ENCODE measurements at places on chromosomes 1 and 21.
A peak's percentile ranks its signal among the peaks of the same experiment; 100 is the strongest.

- no peak for DNase-seq
Observed at GRCh38 chr1:209094384-209094783, 489.1 kb upstream of the CAMK1G start.

GRCh38 chr1:15858069-15858670 is 10.7 kb downstream of the SPEN start:
- no peak for DNase-seq

- DNase-seq: peak; percentile 74
Observed at GRCh38 chr1:27284425-27285273, 37.3 kb upstream of the TMEM222 start.

DNA sequence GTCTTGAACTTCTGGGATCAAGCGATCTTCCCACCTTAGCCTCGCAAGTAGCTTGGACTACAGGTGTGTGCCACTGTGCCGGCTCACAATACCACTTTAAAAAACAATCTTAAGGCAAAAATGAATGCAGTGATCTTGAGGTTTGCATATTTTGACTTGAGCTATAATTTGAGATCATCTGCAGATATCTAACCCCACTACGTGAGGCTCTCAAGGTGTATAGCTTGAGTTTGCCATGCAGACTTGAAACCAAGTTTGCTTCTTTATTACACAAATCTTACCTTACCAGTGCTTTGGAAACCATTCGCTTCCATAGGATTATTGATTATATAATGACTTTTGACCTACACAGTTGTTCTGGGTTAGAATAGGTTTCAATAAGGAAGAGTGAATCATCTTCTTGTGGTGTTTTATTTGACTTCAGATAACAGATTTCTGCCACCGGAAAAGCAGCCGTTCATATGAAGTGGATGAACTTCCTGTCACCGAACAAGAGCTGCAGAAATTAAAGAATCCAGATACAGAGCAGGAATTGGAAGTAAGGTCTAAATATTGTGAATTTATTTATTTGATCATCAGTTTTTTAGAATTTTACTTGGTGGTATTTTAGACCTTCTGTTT is 155.1 kb downstream of the VPS13D start:
- no peak for DNase-seq

- DNase-seq: no peak
Observed at GRCh38 chr1:2646837-2647236, 14.0 kb upstream of the MMEL1 start.

DNA sequence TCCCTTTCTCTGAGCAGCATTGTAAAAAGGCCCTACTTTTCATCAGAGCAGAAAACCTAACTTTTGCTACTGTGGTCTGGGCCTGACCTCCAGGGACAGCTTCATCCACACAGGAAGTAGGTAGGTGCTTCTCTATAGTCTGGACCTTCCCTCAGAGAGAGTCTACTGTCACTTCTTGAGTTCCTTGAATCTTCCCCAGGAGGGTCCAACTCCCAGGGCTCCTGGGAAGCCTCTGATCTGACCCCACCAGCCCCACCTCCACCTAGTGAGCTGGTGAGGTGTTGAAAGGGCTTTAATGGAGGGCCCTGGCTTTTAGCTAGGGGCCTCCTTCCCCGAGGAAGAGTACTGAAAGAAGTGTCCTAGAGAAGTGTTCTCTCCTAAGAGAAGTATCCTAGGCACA is 2.7 kb upstream of the VANGL2 start:
- DNase-seq: no peak

GRCh38 chr1:230421481-230421880 is 4.7 kb downstream of the PGBD5 start:
- DNase-seq: no peak

- DNase-seq: no peak
Observed at GRCh38 chr1:115648717-115649691, 7.2 kb downstream of the VANGL1 start.

DNA sequence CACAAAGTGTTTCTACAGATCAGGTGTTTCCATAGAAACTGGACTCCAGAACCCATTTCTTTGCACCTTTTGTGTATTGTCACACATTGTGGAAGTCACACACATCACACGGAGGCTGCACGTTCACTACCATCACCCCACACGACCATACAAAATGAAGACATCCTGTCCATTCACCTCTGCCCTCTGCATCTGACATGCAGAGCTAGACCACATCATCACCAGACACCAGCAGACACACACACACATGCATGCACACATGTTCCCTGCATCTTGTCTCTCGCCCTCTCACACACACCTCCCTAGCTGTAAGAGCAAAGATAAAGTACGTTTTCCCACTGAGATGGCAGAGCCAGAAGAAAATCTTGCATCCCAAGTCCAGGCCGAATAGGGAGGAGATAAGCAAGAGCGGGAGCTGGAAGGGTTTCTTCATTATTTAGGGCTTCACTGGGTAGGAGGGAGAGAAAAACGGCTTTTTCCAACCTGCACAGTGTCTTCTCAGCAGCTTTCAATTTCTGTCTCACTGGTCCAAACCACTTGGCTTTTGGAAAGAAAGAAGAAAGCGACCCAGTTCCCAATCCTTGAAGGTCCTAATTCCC is 709 bp downstream of the PRELP start:
- no peak for DNase-seq

DNA sequence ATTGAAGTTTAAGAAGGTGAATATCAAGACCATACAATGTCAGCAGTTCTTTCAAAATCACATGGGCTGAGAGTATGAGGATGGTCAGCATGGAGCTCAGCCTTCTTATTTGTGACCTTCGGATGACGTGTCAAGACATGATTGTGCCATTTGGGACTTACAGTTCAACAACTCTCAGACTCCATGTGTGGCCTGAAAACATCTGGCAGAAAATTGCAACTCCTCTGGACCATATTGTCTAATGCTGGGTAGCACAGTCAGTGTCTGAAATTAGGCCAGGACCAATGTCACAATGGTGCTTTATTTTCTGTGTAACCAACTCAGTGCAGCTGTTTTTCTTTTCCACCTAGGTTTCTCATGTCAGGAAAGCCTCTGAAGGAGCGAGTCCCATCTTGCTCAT is 483.5 kb upstream of the PKN2 start:
- no peak for DNase-seq

DNA sequence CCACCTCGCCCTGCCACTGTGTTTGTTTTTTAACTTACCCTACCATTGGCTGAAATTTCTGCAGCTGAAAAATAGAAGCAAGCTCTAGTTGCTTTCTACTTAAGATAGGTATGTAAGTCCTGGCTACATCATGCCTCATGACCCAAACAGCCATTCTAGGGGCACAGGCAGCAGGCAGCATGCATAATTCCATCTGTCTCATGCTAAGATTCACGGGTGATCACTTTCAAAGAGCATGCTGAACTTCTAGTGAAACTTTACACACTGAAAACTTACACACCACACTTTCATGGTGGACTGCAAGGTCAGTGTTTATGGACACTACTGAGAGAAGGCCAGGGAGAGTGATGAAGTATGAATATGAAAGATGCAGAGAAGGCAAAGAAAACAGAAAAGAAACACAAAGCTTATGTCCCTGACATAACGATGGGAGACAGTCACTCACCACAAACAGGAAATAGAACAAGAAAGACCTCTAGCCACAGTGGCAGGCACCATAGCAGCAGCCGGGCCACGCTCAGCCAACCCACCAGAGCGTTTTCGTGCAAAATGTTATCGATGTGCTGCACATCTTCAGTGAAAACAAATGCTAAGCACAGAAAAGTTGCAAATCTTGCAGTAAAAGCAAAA is 102.3 kb upstream of the TIAM1 start:
- DNase-seq: no peak

- DNase-seq: no peak
Observed at GRCh38 chr1:52916241-52916975, 5.1 kb downstream of the ECHDC2 start.

- no peak for DNase-seq
Observed at GRCh38 chr1:93150729-93151128, 29.5 kb downstream of the TMED5 start.

DNA sequence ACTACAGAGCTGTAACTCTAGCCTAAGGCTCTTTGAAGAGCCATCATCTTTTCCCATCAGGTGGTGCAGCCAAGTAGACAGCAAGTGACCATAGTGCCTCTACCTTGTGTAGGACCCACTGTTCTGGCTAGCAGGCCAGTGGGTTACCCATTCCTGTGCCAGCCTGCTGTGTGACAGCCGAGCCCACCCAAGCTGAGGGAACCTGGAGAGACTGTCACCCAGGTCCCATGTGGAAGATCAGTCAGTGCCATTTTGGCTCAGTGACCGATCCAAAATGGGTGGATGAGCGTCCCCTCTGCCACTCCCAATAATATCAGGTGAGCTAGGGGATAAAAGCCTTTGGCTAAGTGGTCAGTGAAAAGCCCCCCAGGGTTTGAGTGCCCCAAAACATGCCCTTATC is 417.9 kb downstream of the MATN1 start:
- no peak for DNase-seq

DNA sequence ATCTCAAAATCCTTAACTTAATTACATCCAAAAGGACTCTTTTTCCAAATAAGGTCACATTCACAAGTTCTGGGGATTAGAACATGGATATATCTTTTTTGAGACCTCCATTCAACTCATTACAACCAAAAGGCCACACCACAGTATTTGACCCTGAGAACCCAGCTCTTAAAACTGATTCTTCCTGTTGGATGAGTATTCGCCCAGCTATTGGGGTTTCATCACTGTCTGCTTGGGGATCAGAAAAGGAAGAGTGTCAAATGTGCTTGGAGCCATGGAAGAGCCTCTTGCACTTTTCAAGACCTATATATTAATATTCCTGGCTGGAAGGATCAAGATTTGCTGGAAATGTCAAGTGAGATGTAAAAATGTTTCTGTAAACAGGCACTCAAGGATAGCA is 5.4 kb upstream of the TINAGL1 start:
- no peak for DNase-seq

DNA sequence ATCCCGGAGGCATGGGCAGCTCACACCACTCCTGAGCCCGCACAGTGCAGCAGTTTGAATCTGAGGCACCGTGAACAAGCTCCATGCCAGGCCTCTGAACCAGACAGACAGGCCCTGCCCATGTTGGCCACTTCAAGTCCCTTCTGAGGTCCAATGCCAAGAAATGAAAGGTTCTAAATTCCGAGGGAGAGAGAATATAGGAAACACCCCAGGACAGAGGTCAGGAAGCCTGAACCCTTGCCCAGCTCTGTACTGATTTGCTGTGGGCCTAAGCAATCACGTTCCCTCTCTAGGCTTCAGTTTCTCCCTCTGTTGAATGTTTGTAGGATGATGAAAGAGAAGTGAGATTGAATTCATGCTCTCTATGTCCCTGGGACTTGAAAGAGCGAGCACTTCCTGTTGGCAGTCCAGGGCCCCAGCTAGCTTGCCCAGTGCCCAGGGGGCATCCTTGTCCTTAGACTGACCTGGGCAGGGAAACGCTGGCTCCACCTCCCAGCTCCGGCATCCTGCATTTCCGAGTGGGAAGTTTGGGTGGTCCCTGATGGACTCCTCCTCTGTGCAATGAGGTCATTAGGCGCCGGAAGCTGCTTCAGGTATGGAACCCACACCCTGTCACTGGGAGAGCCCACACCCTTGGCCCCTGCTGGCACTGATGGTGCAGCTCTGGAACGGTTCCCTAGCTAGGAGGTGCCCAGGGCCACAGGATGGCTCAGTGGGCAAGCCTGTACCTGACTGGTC is 242.4 kb upstream of the TMEM51 start:
- no peak for DNase-seq

DNA sequence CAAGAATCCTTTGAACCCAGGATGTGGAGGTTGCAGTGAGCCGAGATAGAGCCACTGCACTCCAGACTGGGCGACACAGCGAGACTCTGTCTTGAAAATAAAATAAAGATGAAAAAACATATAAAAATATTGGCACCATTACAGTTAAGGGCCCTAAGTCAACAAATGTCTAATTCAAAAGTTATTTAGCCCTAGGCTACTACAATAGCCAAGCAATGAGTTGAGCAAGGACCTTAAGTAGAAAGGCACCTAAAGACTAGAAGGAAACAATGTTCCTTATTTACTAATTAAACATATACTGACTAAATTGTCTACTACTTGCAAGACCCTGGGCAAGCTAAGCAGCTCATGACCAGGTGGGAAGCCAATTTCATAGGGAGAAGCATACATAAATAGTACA is 4.1 kb downstream of the PIK3R3 start:
- no peak for DNase-seq

DNA sequence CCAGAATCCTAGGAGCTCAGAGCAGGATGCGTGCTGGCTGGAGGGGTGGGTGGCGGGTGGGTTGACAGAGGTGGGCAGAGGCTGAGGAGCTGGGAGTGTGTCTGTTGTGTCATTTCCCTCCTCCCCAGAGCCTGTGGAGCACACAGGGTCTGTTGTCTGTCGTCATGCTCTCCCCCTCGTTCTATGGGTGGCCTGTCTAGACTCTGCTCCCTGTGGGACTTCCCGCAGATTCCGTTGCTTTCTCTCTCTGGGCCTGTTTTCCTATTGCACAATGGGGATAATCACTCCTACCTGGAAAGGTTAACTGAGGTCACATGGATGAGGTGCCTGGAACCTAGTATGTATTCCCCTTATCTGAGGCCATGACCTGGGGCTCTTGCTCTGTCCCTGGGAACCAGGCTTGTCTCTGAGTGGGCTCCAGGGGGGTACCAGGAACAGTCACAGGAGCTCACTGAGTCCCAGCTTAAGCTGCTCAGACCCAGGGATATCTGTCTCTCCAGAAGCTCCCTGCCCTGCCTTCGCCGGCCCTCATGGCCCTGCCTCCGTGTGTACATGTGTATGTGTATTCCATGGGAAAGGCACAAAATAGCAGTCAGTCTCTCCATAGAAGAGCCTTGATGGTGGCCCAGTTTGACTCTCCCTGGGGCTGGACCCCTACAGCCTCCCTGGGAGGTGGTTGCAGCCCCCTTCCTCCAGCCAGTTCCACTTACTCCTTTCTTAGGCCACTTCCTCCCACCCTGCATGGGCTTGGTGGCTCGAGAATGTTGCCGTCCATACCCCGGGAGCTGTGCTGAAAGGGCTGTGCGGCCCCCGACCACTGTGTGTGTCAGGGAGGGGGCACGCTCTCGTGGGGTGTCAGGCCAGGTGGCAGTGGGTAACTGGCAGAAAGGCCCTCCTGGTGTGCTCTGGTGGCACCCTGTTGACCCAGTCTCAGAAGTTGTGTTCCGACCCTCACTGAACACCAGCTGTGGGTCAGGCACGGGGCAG is 17.9 kb downstream of the PTPRF start:
- no peak for DNase-seq

- no peak for DNase-seq
Observed at GRCh38 chr1:230342019-230342418, 84.1 kb downstream of the PGBD5 start.

Data from NCI-H345 (cell line).